Globus pallidus (tissue), 1 donor: ENCODE measurements at places on chromosomes 13 and 19.

- DNase-seq, result peak; percentile 9
Observed at GRCh38 chr13:36130552-36131221, 495 bp downstream of the DCLK1 start.

- no peak for DNase-seq
Observed at GRCh38 chr13:110326263-110326904, 19.3 kb downstream of the COL4A2 start.

- no peak for DNase-seq
Observed at GRCh38 chr19:584240-585001, 5.3 kb upstream of the HCN2 start.

DNA sequence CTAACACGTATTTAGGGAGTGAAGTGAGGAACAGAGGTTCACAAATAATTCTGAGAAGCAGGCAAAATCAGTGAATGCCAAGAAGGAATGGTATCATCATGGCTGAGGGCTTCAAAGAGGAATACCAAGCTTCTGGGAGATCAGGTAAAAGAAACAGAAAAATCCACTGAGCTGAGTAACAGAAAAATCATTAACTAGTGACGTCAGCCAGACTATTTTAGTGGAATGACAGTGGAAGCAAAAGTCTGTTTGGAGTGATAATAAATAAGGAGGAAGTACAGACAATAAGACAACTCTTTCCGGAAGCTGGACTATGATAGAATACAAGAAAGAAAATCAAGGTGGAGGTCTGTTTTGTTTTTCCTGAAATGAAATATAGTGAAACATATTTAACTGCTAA lies 83.5 kb downstream of the SACS start:
- DNase-seq, result no peak

DNA sequence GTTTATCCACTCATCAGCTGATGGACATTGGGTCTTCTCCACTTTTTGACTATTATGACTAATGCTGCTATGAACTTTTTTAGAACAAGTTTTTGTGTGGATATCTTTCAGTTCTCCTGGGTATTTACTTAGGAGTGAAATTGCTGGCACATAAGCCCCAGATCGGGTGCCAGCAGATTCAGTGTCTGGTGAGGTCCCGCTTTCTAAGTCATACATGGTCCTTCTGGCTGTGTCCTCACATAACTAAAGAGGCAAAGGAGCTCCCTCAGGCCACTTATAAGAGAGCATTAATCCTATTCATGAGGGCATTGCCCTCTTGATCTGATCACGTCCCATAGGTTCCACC lies 600 bp upstream of the ZNF226 start:
- no peak for DNase-seq

DNA sequence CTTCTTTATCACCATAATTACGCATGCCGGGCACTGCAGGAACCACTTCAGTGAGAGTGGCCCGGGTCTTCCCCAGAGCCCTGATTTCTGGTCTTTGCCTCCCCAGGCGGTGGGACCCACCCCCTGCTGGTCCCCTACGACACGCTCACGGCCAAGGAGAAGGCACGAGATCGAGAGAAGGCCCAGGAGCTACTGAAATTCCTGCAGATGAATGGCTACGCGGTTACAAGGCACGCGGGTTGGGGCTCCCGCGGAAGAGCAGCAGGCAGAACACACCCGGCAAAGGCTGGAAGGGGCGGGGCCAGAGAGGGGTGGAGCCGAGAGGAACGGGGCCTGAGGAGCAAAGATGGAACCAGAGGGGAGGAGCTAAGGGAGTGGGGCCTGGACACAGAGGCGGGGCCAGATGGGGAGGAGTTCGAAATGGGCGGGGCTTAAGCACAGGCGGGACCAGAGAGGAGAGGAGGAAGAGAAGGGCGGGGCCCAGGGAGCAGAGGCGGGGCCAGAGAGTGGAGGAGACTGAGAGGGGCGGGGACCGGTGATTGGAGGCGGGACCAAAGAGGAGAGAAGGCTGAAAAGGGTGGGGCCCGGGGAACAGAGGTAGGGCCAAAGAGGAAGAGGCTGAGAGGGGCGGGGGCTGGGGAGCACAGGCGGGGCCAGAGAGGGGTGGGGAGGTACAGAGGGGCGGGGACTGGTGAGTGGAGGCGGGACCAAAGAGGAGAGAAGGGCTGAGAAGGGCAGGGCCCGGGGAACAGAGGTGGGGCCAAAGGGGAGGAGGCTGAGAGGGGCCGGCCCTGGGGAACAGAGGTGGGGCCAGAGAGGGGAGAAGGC lies 73.4 kb downstream of the RYR1 start:
- DNase-seq, result peak; percentile 38

DNA sequence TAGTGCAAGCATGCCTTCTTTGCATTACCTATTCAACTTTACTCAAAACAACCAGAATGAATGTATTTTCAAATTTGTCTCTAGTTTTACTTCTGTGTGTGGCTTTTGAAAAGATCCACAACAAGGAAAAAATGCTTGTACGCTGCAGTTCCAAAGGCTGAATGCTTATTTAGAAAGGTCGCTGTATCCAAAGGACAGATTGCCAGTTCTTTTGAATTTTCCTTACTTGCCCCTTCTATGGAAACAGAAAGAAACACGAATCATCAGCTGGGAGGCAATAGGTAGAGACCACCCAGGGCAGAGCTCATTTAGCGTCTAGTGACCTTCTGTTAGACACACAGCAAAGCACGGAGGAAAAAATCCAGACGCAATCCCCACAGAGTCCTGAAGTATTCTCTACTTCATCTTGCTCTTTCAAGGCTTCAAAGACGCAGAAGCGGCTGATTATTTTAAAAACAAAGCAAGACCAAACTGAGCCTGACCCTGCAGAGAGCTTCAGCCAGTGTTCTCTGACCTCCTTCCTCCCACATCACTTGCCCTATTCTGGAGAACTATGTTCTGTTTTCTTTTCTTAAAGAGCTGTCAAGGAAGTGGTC lies 674.6 kb upstream of the SGCG start:
- DNase-seq, result no peak

DNA sequence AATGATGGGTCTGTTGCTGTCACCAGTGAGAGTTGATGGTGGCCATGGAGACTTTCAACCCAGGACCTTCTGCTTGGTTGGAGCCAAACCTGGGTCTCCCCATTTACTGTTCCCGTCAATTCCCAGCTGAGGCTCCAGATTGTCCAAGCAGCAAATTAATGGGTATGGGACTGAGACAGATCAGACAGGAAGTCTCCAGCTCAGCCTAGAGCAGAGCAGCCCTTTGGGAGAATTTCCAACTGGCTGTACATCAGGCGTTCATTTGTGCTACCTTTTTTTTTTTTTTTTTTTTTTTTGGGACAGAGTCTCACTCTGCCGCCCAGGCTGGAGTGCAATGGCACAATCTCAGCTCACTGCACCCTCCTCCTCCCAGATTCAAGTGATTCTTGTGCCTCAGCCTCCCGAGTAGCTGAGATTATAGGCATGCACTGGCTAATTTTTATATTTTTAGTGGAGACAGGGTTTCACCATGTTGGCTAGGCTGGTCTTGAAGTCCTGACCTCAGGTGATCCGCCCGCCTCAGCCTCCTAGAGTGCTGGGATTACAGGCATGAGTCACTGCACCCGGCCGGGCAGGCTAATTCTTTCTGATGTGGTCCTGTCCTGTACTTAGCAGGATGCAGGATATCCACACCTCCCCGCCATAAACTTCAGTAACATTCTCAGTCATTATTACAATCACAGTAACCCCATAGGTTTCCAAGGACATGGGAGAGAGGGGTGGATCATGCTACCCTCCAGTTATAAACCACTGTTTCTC lies 9.3 kb downstream of the MAP3K10 start:
- DNase-seq, result no peak

DNA sequence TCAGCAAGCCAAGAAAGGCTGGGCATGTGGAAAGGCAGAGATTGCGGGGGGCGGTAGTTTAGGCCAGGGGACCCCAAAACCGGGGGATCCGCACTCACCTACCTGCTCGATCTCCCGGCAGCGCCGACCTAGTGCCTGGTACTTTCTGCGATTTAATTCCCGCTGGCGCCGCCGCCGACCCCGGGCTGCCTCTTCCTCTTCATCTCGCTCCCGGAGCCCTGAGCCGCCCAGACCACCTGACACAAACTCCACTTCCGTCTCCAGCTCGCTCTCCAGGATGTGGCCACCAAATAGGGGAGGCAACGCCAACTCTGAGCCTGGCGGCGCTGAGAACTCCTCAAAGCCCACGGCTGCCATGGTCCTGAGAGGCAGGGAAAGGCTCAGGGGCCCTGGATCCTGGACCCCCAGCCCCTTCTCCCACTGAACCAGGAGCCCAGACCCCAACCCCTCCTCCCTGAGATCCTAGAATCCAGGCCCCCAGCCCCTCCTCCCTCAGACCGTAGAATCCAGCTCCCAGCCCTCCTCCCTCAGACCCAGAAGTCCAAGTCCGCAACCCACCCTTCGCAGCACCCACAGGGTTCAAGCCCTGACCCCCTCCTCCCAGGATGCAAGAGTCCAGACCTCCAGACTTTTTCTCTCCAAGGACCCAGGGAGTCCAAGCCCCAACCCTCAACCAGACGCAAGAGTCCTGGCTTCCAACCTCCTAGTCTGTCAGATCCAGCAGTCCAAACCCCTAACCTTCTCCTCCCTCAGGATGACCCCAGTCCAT lies 933 bp downstream of the TFPT start:
- DNase-seq, result peak; percentile 38

GRCh38 chr13:29435125-29435911 lies 160.2 kb downstream of the SLC7A1 start:
- DNase-seq, result no peak

DNA sequence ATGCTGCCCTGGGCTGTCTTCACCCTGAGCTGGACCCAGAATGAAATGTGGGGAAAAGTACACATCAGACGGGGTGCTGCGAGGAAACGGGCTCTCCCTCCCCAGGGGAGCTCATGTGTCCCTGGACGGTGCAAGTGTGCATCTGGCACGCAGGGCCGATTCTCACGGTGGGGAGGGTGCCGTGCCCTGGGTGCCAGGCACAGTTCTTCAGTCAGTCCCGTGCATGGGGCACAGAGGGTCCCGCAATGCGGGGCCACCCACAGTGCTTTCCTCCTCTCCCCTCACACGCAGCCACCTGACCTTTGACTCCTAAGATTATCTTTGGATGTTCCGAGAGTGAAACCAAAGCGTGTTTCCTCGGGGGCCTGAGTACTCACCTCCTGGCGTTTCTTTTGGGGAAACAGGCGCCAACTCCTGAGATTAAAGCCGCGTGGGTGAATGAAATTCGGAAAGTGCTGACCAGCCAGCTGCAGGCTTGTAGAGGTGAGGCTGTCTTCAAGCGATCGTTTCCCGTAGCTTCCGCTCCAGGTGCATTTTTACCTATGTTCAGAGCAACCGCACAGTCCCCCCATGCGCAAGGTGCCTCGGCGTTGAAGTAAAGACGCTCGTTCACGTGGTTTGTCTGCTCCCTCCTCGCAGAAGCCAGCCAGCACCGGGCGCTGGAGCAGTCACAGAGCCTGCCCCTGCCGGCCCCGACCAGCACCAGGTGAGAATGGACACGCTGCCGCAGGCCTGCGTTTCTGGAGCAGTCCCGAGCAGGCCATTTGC lies 17.5 kb upstream of the F7 start:
- DNase-seq, result no peak

DNA sequence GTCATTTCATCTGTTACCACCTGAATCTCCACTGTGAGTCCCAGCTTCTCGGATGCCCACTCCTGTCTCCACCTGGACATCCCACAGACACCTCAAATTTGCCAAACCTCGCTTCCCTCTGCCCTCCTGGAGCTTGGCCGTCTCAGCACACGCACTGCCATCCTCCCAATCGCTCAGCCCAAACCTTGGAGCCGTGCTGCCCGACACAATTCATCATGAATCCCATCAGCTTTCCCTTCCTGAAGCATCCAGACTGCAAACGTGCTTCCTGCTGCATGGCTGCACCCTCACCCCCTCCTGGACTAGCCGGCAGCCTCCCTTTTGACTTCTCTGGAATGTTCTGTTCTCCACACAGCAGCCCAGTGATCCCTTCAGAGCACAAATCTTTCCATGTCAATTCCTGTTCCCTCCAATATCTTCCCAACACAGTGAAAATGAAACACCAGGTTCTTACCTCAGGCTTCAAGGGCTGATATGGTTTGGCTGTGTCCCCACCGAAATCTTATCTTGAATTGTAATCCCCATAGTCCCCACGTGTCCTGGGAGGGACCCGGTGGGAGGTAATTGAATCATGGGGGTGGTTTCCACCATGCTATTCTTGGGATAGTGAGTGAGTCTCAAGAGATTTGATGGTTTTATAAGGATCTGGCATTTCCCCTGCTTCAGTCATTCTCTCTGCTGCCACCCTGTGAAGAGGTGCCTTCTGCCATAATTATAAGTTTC lies 1.1 kb upstream of the PROZ start:
- no peak for DNase-seq

- no peak for DNase-seq
Observed at GRCh38 chr13:95067303-95067702, 233.9 kb downstream of the ABCC4 start.

- no peak for DNase-seq
Observed at GRCh38 chr13:46663206-46664037, 110.5 kb downstream of the LRCH1 start.

DNA sequence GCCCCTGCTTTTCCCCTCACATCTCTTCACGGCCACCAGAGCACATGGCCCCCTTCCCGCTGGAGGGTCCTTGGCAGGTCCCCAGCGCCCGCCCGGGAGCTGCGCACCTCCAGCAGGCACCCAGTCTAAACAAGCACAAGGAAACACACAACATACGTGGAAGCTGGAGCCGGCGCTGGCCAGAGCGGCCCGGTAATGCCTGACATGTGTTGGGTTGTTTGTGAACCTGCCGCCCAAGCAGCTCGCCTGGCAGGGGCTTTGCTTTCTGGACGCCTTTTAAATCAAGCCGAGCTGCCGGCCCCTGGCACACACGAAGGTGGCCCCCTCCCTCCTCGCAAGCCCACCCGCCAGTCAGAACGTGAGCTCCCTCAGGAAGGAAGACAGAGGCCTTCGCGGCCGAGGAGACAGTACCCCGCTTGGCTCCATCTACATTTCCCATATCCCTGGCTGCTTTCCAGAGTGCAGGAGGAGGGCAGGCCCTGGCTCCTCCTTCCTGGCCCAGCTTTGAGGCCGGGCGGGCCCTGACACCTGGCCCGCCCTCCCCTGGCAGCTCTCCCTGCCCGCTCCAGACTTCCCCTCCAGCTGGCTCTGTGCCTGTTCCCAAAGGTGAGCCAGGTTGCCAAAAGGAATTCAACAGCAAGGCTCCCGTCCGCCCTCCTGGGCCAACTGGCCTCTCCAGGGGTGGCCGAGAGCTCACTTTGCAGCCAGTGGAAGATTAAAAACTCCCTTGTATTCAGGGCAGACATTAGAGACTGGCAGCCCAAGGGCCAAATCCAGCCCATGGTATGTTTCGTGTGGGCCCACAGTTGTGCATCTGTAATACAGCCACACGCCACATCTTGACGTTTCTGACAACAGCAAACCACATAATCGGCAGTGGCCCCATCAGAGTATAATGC lies 28.7 kb downstream of the COMP start:
- peak; percentile 19 for DNase-seq

GRCh38 chr19:1343041-1343440 lies 40.7 kb upstream of the NDUFS7 start:
- DNase-seq, result no peak

- no peak for DNase-seq
Observed at GRCh38 chr19:38676023-38676877, 28.8 kb downstream of the ACTN4 start.

- DNase-seq, result no peak
Observed at GRCh38 chr13:38970380-38971051, 20.1 kb downstream of the STOML3 start.

- no peak for DNase-seq
Observed at GRCh38 chr13:100537486-100537885, 51.1 kb downstream of the GGACT start.

- DNase-seq, result no peak
Observed at GRCh38 chr19:46748325-46749109, 2.3 kb upstream of the STRN4 start.
